ENCODE measurements at places on chromosomes 5 and 9.
A peak's percentile ranks its signal among the peaks of the same experiment; 100 is the strongest.

DNA sequence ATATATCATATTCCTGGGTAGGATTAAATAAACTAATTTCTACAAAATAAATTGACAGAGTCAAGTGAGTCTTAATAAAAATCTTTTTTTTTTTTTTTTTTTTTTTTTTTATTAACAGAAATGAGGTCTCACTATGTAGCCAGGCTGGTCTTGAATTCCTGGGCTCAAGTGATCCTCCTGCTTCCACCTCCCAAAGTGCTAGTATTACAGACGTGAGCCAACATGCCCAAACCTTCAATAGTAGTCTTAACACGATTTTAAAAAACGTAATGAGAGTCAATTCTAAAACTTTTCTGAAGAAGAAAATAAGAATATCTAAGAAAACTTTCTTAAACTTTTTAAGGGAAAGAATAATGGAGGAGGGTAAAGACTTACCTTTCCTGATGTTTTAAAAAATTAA is 84.2 kb downstream of the YIPF5 start:
- no peak for DNase-seq

- DNase-seq = no peak
Observed at GRCh38 chr5:143187495-143187894, 216.0 kb downstream of the NR3C1 start.

DNA sequence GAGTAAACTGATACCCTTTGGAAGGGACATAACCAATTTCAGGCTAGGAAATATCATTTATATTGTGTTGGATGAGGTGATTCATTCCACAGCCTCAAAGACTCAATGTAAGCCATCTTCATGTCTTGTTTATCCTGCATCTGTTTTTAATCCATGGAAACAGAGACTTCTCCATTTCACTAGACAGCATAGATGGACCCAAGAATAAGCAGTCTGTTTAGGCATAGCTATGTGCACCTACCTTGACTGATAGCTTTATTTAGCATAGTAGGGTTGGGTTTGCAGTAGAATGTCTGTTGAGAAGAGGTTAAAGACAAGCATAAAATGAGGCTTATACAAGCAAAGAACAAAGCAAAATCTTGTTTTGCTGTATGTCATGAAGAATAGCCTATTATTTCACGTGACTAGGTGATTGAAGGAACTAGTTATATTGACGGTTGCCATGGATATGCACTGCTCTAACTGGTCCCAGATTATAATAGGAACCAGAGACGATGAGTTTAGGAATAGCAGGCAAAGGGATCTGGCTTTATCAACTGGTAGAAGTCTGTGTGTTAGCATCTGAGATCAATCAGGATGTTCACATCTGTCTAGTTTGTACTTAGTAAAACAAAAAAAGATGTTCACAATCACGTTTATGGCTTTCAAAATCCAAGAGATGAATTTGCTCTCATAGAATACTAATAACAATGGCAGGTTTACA is 154.8 kb upstream of the KLF9 start:
- DNase-seq = no peak

- no peak for DNase-seq
Observed at GRCh38 chr5:74312746-74313145, 327.8 kb downstream of the ENC1 start.

DNA sequence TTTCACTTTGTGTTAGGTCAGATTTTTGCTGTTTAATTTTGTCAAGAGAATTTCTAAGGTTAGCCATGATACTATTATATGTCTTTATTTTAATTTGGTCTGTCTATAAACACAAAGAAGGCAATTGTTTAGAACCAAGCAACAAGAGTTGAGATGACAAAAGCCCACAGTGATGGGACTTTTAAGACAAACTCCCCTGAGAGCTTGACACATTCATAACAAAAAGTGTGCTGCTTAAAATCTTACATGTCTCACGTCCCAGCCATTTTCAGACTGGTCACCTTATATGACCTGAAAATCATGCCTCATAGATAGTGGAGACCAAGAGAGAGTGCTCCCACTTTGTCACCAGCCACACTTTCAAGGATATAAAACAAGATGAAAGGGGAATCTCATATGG is 21.6 kb upstream of the NNT start:
- DNase-seq = no peak

- no peak for DNase-seq
Observed at GRCh38 chr9:106891286-106891685, 28.3 kb downstream of the ZNF462 start.

DNA sequence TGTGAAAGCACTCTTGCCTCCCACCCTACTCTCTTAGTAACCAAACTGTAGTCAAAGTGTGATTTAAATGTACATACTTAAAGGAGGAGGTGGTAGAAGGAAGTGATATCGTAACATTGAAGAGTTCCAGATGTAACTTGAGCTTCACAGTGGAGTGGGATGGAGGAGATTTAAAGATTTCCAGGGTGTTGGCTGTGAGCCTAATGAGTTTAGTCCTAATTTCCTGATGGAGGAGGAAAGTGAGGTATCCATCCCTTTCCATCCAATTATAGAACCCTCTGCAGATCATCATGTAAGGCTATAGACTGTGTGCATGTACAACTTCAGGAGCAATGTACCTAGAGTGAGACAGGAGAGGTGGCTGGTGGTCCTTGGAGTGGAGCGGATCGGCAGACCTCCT is 1163.9 kb upstream of the SEMA6A start:
- no peak for DNase-seq

DNA sequence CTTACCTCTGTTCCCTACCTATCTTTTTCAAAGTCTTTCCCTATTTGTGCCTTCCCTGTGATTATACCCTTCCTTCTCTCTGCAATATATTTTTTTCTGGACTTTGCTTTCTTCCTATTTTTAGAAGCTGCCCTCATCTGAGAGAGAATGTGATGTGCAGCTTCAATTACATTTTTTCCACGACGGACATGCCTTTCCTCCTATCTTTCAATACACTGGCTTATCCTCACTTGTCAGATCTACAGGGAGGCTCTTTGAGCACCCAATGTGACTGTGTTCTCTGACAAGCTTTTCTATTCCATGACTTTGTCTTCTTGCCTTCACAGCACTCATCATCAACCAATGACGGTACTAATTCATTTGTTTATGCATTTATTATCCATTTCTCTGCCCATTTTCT is 227.9 kb upstream of the CLINT1 start:
- no peak for DNase-seq

DNA sequence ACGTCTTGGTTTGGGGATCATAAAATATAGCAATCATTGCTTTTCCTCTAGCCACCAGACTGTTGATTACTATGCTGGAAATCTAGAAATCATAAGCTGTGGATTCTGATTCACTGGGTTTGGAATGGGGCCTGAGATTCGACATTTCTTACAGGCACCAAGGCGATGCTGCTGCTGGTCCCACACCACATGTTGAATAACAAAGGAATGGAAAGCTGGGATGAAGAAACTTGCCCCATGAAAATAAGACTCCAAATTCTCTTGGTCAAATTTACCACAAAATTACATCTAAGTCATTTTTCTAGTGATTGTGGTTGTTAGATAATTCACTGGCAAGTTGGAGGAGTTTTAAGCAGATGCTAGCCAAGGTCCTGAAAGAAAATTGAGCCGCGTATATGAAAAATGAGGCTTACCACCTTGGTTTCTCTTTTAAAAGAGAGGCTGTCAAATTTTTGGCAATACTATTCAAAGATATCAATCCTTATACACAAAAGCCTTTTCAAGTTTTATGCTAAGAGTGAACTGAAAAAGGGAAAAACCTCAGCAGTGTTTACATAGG is 23.0 kb upstream of the MEIKIN start:
- no peak for DNase-seq

DNA sequence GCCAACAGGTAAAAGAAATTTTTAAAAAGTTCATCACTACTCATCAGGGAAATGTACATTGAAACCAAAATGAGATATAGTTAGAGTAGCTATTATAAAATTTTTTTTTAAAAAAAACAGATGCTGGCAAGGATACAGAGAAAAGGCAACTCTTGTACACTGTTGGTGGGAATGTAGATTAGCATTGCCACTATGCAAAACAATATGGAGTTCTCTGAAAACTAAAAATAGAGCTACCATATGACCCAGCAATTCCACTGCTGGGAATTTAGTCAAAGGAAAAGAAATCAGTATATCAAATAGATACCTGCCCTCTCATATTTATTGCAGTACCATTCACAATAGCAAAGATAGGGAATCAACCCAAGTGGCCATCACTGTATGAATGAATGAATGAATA is 44.2 kb upstream of the NIPAL4 start:
- no peak for DNase-seq

- no peak for DNase-seq
Observed at GRCh38 chr5:14983666-14984441, 112.3 kb upstream of the ANKH start.

DNA sequence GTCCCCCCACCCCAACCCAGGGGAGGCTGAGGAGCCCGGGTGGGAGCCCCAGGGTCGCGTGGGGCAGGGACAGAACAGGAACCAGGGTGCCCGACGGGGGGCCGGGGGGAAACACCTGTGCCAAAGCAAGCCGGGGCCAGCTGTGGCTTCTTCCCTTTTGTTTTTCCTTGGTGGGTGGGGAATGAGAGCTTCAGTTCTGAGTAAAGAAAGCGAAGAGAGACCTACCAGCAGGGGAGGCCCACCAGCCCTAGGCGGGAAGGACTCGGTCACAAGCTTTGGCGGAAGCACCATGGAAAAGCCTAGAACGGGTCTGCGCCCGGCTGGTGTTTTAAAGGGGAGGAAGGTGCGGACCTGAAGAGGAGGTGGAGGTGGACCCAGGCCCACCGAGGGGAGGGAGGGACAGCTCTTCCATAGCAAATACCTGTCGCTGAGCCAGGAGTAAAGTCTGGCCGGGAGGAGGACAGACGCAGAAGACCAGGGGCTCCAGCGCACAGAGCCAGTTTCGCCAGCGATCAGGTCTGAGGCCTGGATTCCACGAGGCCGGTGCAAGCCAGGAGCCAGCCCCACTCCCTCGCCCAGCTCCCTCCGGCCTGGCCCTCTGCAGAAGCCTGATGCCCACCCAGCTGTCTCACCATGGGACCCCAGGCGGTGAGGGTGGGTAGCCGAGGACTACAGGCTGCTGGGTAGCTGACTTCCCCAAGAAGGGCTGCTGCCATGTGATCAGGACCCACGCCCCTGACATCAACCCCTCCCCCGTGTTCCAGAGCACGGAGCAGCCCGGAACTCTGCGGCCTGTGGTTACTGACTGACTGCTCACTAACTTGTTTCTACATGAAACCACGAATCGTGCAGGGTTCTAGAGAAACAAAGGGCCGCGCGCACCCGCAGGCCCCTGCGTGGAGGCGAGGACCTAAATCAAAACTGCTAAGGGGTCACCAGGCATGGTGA is 849 bp upstream of the MGAT1 start:
- DNase-seq = peak; percentile 50

GRCh38 chr5:30997681-30998080 is 195.8 kb upstream of the CDH6 start:
- DNase-seq = no peak

DNA sequence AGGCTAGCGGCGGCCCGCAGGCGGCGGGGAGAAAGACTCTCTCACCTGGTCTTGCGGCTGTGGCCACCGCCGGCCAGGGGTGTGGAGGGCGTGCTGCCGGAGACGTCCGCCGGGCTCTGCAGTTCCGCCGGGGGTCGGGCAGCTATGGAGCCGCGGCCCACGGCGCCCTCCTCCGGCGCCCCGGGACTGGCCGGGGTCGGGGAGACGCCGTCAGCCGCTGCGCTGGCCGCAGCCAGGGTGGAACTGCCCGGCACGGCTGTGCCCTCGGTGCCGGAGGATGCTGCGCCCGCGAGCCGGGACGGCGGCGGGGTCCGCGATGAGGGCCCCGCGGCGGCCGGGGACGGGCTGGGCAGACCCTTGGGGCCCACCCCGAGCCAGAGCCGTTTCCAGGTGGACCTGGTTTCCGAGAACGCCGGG is 253 bp downstream of the SLC12A2 start:
- no peak for DNase-seq

DNA sequence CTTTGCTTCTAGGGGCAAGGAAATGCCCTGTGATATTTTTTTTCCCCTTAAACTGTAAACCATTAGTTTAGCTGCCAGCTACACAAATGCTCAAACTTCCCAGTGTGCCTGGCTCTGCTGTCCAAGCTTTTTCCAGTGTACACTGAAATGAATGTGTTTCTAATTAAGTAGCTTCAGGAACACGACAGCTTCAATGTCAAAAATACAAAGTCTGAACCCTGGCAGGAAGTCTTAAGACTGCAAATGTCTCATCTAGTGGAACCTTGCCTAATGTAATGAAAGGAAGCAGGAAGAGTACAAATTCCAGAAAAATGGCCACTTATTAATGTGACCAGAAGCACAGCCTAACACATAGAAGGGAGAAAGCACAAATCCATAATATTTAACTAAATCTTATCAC is 255.2 kb downstream of the CRB2 start:
- no peak for DNase-seq

DNA sequence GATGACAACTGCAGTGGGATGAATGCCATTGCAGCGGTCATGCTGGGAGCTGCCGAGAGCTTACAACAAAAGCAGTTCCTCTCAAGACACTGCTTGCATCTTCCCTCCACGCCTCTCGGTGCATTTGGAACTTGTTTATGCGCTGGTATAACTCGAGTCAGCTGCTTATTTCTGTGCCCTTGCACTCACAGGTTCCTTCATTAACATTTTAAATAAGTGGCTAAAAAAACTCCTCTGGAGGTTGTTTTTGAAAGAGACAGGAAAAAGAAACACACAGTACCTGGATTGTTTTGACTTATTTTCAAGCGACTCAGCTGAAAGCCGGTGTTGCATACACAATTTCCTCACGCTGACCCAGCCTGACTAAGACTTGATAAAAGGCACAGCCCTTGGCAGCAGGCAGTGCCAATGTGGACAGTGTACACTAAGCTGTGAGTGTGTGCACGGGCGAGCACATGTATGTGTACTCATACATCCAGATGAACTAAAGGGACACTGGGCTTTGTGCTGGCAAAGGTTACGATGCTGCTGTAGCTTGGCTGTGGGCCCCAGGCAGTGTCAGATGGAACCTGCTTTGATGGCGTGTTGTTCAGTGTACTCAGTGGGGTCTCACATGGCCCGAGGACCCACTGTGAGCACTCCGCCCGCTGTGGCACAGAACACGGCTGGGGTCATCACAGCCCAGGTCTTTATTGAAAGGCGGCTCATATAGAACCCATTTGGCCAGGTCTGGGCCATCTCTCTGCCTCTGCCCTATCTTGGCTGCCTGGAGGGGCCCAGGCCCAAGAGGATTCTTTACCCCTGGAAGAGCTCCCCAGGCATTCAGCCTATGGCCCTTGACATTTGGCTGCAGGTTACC is 92.3 kb downstream of the ANKRD33B start:
- DNase-seq = no peak

- DNase-seq = no peak
Observed at GRCh38 chr5:141149812-141150211, at the start of gene PCDHB6. PCDHB6 (plus strand) TSS chr5:141150057; CDS start chr5:141150258, 201 bp downstream.

DNA sequence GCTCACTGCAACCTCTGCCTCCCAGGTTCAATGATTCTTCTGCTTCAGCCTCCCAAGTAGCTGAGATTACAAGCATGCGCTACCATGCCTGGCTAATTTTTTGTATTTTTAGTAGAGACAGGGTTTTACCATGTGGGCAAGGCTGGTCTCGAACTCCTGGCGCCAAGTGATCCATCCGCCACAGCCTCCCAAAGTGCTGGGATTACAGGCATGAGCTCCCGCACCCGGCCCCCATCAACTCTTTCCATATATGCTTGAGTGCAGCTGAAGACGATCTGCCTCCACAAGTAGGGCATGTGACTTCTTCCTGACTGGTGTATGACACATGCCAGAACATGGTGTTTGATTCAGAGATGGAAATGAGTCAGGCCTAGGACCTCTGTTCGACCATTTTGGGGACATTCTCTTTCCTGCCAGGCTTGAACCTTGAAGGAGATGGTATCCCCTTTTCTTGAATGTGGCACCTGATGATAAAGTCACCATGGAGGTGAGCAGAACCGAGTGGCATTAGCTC is 7.5 kb upstream of the CNOT6 start:
- no peak for DNase-seq

- no peak for DNase-seq
Observed at GRCh38 chr9:36092509-36093215, 43.9 kb upstream of the GLIPR2 start.
